ENCODE measurements at places on chromosomes 16 and 17. TPM values are rescaled to one million over a fixed set of nuclear protein-coding genes. Genes with fewer than 3 reads are reported as not detected.

Gene TEDC2
- total RNA-seq: 3.6 TPM

- H3K27ac ChIP-seq: no peak overlapping the region
- H3K36me3 ChIP-seq: no peaks in the 10 kb centered on the region
- H3K27me3 ChIP-seq: no peaks in the 10 kb centered on the region
- H3K4me1 ChIP-seq: peaks cover 29% of the 10 kb centered on the region
- no peak overlapping the region for H3K4me3 ChIP-seq
- no peak for DNase-seq
Measured at GRCh38 chr17:46139432-46140210, 53.6 kb downstream of the KANSL1 start.

Gene LHX1
- not detected for total RNA-seq

Gene CDH1
- 203 TPM for total RNA-seq

DNA sequence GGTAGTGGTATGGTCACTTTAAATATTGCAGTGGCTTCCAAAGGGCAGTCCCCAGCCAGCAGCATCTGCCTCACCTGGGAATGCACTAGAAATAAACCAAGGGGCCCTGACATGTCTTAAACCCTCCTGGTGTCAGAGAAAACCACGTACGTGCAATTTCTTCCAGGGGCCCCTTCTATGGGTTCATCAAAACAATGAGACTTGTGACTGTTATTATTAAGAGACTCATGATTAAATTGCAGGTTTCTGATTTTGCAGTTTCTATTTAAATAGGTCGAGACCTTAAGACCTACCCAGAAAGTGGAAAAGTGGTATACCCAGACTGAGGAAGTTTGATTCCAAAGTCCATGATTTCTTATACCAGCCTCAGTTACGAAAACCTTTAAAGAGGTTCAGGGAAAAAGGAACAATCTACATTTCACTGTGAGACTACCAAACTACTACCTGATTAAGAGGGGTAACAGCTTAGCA is 746 bp upstream of the POLG2 start:
- peak overlapping the region; percentile 86 for H3K27ac ChIP-seq
- peaks cover 47% of the 10 kb centered on the region for H3K4me1 ChIP-seq
- peak overlapping the region; percentile 78 for H3K4me3 ChIP-seq
- H3K36me3 ChIP-seq: peaks cover 60% of the 10 kb centered on the region
- DNase-seq: no peak

DNA sequence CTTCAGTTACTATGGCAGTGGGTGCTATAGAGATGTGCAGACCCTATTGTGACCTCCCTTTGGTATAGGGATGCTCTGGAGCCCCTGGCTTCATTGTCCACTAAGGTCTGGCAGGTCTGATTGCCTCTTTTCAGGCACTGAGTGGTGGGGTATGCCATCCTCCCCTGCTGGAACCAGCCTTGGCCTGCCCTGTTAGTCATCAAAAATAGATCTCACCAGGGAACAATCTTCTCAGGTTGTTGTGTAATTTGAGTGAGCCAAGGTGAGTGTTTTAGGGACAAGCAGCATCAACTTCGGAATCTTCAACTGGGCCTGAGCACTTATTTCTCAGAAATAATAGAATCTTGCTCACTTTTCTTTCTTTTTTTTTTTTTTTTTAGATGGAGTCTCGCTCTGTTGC is 19.6 kb downstream of the HMOX2 start:
- no peaks in the 10 kb centered on the region for H3K27me3 ChIP-seq
- H3K4me1 ChIP-seq: peaks cover 59% of the 10 kb centered on the region
- DNase-seq: no peak
- peak overlapping the region; percentile 59 for H3K27ac ChIP-seq
- H3K4me3 ChIP-seq: no peak overlapping the region

Gene TNFRSF13B
- total RNA-seq: not detected

Gene SCN4A
- not detected for total RNA-seq

Gene PRAC1
- total RNA-seq: not detected

- no peaks in the 10 kb centered on the region for H3K36me3 ChIP-seq
- H3K4me1 ChIP-seq: no peaks in the 10 kb centered on the region
- H3K4me3 ChIP-seq: no peak overlapping the region
- H3K27ac ChIP-seq: no peak overlapping the region
- H3K27me3 ChIP-seq: no peaks in the 10 kb centered on the region
Measured at GRCh38 chr17:61764846-61765245, 98.5 kb downstream of the BRIP1 start.

GRCh38 chr17:48728232-48729231 is at the start of gene HOXB13:
Gene HOXB13 (minus strand): TSS chr17:48728750. CDS start chr17:48728593, 157 bp downstream.
- H3K36me3 ChIP-seq: no peaks in the 10 kb centered on the region
- peak; percentile 71 for DNase-seq
- peak within 1 kb of the TSS; percentile 41 for H3K4me3 ChIP-seq
- H3K4me1 ChIP-seq: peaks cover 28% of the 10 kb centered on the region

Gene LRRC36
- not detected for total RNA-seq

DNA sequence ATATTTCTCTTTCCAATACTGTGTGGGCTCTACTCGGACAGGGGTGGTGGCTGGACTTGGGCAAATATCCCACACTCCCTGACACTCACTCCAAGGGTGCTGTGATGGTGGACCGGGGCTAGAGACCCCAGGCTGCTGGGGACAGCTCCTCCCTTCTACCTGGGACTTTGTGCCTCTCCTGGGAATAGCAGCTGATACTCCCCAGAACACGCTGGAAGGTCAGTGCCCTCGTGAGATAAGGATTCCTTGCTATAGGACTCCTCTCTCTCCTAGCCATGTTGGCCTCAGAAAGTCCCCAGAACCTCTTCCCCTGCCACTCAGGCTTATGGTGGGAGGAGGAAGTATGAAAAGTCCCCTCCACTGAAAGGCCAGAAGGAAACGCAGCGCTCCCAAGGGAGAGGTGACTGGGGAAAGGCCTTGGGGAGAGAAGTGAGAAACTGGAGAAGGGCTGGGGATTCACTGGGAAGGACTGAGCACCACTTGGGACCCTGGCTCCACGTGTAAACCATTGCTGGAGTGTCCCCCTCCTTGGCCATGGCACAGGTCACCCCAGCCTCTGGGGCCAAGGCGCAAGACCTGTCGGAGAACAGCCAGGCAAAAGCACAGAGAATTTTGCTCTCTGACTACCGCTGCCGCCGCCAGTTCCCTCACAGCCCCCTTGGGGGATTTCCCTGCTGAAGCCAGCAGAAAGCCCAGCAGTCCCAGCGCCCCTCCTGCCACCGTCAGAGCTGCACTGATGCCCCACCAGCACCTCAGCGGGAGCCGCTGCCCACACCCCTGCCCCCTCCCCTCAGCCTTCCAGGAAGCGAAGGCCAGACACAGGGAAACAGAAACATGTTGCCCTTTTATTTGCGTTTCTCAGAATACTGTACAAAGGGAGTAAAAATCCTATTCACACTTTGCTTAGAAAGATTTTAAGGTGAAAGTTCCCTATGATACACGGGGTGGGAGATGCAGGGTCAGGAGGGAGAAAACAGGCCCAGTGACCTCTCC is 2.1 kb upstream of the GSDMB start:
- H3K27ac ChIP-seq: no peak overlapping the region
- DNase-seq: peak; percentile 63
- H3K27me3 ChIP-seq: no peaks in the 10 kb centered on the region
- peaks cover 36% of the 10 kb centered on the region for H3K4me1 ChIP-seq
- no peak overlapping the region for H3K4me3 ChIP-seq

DNA sequence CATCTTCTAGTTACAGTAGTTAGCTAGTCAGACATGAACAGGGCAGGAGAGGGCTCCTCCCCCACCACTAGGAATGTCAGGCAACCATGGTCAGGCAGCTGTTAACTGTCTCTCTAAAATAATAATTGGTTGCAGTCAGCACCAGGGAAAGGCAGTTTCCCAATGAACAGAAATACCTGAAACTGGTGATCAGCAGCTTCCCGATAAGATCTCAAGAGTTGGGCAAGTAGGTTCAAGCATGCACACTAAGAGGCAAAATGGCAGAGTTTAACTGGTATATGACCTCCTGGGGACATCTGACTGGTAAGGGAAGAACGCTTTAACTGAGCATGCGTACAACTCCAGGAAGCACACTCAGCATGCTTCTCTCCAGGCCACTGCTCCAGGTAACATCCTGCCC is 12.6 kb upstream of the XYLT1 start:
- H3K27ac ChIP-seq: no peak overlapping the region
- H3K36me3 ChIP-seq: no peaks in the 10 kb centered on the region
- no peak for DNase-seq
- no peaks in the 10 kb centered on the region for H3K4me1 ChIP-seq
- peaks cover 28% of the 10 kb centered on the region for H3K27me3 ChIP-seq

- no peak for DNase-seq
- H3K4me3 ChIP-seq: no peak overlapping the region
- no peak overlapping the region for H3K27ac ChIP-seq
- H3K27me3 ChIP-seq: peaks cover 8% of the 10 kb centered on the region
- no peaks in the 10 kb centered on the region for H3K36me3 ChIP-seq
Measured at GRCh38 chr17:78651554-78651953, 74.4 kb upstream of the DNAH17 start.

GRCh38 chr17:82114872-82115271 is 16.8 kb upstream of the FASN start:
- H3K4me1 ChIP-seq: peaks cover 13% of the 10 kb centered on the region
- peaks cover 2% of the 10 kb centered on the region for H3K36me3 ChIP-seq
- no peak overlapping the region for H3K4me3 ChIP-seq
- H3K27me3 ChIP-seq: no peaks in the 10 kb centered on the region

Gene HOXB5
- total RNA-seq: not detected

GRCh38 chr17:68693466-68693865 is 92.3 kb upstream of the FAM20A start:
- H3K4me3 ChIP-seq: no peak overlapping the region
- no peaks in the 10 kb centered on the region for H3K36me3 ChIP-seq
- no peak overlapping the region for H3K27ac ChIP-seq
- no peaks in the 10 kb centered on the region for H3K27me3 ChIP-seq
- peaks cover 11% of the 10 kb centered on the region for H3K4me1 ChIP-seq

GRCh38 chr17:6986676-6987075 is 9.2 kb upstream of the ALOX12 start:
- no peak overlapping the region for H3K27ac ChIP-seq
- H3K4me3 ChIP-seq: no peak overlapping the region
- no peak for DNase-seq
- no peaks in the 10 kb centered on the region for H3K27me3 ChIP-seq
- no peaks in the 10 kb centered on the region for H3K4me1 ChIP-seq

Gene TNFSF13
- 15.6 TPM for total RNA-seq

DNA sequence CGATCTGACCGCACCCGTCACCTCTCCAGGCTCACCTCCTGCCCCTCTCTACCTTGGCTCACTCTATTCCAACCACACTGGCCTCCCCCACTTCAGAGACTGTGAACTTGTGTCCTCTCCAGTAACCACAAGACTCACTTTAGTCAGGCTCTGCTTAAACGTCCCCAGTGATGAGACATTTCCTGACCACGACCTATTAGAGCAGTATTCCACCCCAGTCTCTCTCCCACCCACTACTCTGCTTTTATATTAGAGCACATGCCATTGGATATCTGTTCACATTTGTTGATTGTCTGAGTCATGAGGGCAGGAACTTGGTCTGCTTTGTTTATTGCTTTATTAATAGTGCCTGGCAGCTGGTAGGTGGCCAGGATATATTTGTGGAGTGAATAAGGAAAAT is 20.1 kb downstream of the COX11 start:
- H3K4me3 ChIP-seq: no peak overlapping the region
- no peaks in the 10 kb centered on the region for H3K27me3 ChIP-seq
- no peak overlapping the region for H3K27ac ChIP-seq
- H3K36me3 ChIP-seq: peaks cover 41% of the 10 kb centered on the region
- H3K4me1 ChIP-seq: no peaks in the 10 kb centered on the region

Gene SGCA
- 5.4 TPM for total RNA-seq

GRCh38 chr17:75313941-75314551 is 24.8 kb upstream of the SLC25A19 start:
- peaks cover 10% of the 10 kb centered on the region for H3K36me3 ChIP-seq
- no peak for DNase-seq
- no peaks in the 10 kb centered on the region for H3K27me3 ChIP-seq
- H3K4me1 ChIP-seq: peaks cover 24% of the 10 kb centered on the region
- H3K27ac ChIP-seq: peak overlapping the region; percentile 38

Measured in stomach (tissue), 19 donors.